ENCODE measurements at places on chromosomes 11 and 22. TPM values are rescaled to one million over a fixed set of nuclear protein-coding genes. Genes with fewer than 3 reads are reported as not detected.

The KRTAP5-1 gene
- not detected for polyA plus RNA-seq

The GGT5 gene
- 32.6 TPM for polyA plus RNA-seq

The MOGAT2 gene
- polyA plus RNA-seq = 0.23 TPM

The ZBTB16 gene
- polyA plus RNA-seq = 2.8 TPM

The SLCO2B1 gene
- 18.4 TPM for polyA plus RNA-seq

The RASD2 gene
- 0.13 TPM for polyA plus RNA-seq

The NNMT gene
- 236 TPM for polyA plus RNA-seq

The GRAP2 gene
- polyA plus RNA-seq = 7.6 TPM

The DKK3 gene
- polyA plus RNA-seq = 12.3 TPM

The FOLH1 gene
- polyA plus RNA-seq = 1.5 TPM

The TMPRSS5 gene
- 1.5 TPM for polyA plus RNA-seq

The OR2AG2 gene
- polyA plus RNA-seq = not detected

The KCNJ11 gene
- polyA plus RNA-seq = 0.79 TPM

The MB gene
- polyA plus RNA-seq = 1.2 TPM

The LRP4 gene
- polyA plus RNA-seq = 0.88 TPM

The P2RY2 gene
- 3.3 TPM for polyA plus RNA-seq

The REXO2 gene
- polyA plus RNA-seq = 52.9 TPM

The PRR33 gene
- 0.64 TPM for polyA plus RNA-seq

The CD248 gene
- polyA plus RNA-seq = 2.7 TPM

The PANX3 gene
- polyA plus RNA-seq = not detected

The OR52N4 gene
- 0.99 TPM for polyA plus RNA-seq

The KCNQ1OT1 gene
- 0.02 TPM for polyA plus RNA-seq

The SLC22A12 gene
- polyA plus RNA-seq = not detected

The OR56A4 gene
- polyA plus RNA-seq = not detected

The LRP5 gene
- 3.9 TPM for polyA plus RNA-seq

The KDM4E gene
- polyA plus RNA-seq = not detected

The TRIM49 gene
- not detected for polyA plus RNA-seq

The SNX32 gene
- polyA plus RNA-seq = 1.5 TPM

The SCGB1D2 gene
- not detected for polyA plus RNA-seq

The RAB39A gene
- polyA plus RNA-seq = 2.0 TPM

The CTSW gene
- polyA plus RNA-seq = 10.8 TPM

The LINC01488 gene
- polyA plus RNA-seq = not detected

The DSCAML1 gene
- 0.07 TPM for polyA plus RNA-seq

The FZD4 gene
- 5.0 TPM for polyA plus RNA-seq

The TSPAN18 gene
- 2.1 TPM for polyA plus RNA-seq

The MMP13 gene
- polyA plus RNA-seq = not detected

The DERL3 gene
- polyA plus RNA-seq = 16.1 TPM

The BTBD18 gene
- polyA plus RNA-seq = not detected

The ACCSL gene
- not detected for polyA plus RNA-seq

The DNAJB7 gene
- polyA plus RNA-seq = not detected
